Stomach (tissue), 19 donors: ENCODE measurements at places on chromosomes 1 and 21.

DNA sequence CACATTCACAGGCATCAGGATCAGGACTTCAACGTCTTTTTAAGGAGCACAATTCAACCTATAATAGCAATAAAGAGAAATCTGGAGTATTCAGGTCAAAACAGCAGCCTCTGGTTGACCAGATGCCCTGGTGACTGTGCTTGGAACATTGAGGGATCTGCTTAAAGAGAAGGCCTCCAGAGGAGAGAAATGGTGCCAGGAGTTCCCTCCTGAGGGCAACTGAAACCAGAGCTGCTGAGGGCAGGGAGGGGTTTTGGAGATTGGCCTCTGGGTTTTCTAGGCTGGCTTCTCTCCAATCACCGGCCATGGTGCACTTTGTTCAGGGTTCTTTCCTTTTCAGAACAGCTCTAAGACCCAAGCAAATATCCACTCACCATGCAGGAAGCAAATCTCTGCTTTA lies 190.7 kb upstream of the KIAA0040 start:
- no peaks in the 10 kb centered on the region for H3K4me1 ChIP-seq
- no peak overlapping the region for H3K4me3 ChIP-seq
- DNase-seq = no peak
- H3K27me3 ChIP-seq = peaks cover 4% of the 10 kb centered on the region
- H3K27ac ChIP-seq = no peak overlapping the region

DNA sequence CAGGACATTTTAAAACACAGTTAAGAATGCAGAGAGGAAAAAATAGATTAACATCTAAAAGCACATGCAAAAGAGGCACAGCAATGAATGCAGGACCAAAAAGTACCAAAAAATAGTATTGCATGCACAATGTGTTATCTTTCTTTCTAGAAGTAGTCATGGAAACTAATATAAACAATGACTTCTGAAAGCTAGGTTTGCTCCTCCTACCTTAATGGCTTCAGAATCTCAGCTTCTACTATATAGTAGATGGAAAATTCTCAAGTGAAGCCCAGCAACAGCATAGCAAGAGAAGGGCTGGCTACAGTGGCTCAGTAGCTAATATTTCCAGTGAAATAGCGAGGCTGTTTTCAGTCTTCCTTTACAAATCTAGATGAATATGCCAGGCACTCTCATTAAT lies 125.1 kb downstream of the CRB1 start:
- H3K4me3 ChIP-seq = no peak overlapping the region
- H3K36me3 ChIP-seq = no peaks in the 10 kb centered on the region
- no peaks in the 10 kb centered on the region for H3K27me3 ChIP-seq

DNA sequence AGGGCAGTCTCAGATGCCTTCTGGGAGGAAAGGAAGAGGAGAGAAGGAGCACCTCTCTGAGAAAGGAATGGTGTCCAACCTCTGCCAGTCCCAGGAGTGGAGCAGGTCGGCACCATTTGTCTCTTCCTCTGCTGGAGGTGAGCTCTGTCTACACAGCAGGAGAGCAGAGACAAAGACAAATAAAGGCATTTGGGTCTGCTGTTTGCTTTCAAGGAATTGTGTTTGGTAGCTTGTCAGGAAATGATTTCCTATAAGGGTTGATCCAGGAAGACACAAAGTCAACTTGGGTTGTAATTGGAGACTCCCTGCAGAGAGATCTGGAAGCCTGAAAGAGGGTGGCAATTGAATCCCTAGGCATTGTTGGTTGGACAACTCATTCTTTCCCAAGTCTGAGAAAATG lies 34.5 kb upstream of the PLXNA2 start:
- H3K4me1 ChIP-seq = no peaks in the 10 kb centered on the region
- no peak overlapping the region for H3K27ac ChIP-seq
- DNase-seq = no peak
- H3K4me3 ChIP-seq = no peak overlapping the region
- H3K36me3 ChIP-seq = no peaks in the 10 kb centered on the region
- H3K27me3 ChIP-seq = peaks cover 6% of the 10 kb centered on the region

DNA sequence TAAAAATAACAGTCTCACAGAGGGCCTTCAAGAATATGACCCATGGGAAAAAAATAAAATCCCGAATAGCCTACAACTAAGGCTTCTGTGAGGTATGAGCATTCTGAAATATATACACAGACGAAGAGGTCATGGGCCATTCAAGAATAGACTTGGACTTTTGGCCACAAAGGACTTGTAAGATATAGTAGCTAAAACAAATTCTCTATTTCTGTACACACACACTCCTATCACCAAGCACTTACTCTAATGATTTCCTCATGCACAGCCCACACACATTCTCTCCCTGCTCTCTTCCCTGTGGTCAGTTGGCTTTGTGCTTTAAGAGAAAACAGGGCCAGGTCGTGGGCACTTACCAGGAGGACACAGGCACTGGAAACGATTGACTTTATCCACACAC lies 69.7 kb upstream of the ADAM30 start:
- H3K27me3 ChIP-seq = no peaks in the 10 kb centered on the region
- peaks cover 88% of the 10 kb centered on the region for H3K36me3 ChIP-seq
- no peak overlapping the region for H3K4me3 ChIP-seq
- H3K4me1 ChIP-seq = no peaks in the 10 kb centered on the region

DNA sequence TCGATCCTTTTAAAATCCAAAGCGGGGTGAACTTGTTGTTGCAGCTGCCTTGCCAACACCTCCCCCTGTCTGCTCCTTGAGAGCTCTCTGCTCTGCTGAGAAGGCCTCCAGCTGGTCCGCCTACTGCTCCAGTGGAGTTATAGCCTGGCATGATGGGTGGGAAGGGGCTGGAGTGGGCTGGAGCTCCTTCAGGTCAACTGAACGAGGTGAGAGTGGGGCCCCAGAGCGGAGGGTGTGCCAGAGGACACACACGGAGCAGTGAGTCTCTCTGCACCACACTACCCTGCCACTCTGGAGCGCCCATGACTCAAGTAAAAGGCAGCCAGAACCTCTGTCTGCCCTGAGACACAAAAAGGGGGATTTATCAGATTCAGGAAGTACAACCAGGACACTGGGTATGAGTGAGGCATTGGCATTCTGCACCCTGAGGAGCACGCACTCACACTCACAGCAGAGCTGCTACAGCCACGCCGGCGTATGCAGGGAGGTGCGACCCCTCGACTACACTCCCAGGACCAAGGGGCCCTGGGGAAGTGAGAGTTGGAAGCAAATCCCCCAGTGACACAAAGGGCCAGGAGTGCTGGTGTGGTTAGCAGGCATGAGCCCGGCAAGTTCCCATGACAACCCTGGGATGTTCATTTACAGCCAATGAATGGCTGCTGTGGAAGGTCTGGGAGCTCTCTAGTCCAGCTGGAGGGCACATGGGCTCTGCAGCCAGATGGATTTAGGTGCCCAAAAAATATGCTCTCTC lies 28.0 kb upstream of the EVA1B start:
- H3K27me3 ChIP-seq = no peaks in the 10 kb centered on the region
- H3K36me3 ChIP-seq = peaks cover 86% of the 10 kb centered on the region
- no peak overlapping the region for H3K4me3 ChIP-seq
- H3K4me1 ChIP-seq = peaks cover 33% of the 10 kb centered on the region

DNA sequence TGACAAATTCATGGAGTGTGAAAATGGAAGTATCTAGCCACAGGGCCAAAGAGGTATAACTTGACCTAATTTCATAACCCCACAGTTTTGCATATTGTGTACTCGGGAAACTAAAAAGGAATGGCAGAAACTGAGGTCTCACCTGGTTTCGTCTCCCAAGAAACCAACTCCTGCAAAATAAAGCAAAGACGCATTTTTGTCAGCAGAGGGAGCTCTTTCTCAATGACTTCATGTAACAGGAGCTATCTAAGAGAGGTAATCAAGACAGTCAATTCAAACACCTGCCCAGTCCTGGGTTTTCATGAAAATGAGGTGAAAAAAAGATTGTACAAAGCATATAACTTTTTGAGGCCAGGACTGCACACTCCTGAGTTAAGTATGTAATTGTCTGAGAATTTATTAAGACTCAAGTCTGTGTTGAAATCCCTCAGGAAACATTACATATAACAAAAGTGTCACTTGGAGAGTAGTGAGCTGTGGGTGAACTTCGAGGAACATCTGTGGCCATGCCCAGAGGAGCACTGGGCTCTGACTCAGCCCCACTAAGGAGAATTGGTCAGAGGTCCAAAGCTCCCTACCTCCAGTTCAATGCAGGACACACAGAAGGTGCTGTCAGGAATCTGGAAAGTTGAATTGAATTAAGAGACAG lies 17.6 kb downstream of the FCRL4 start:
- H3K4me3 ChIP-seq = no peak overlapping the region
- no peaks in the 10 kb centered on the region for H3K36me3 ChIP-seq
- no peak overlapping the region for H3K27ac ChIP-seq
- DNase-seq = no peak
- no peaks in the 10 kb centered on the region for H3K4me1 ChIP-seq

DNA sequence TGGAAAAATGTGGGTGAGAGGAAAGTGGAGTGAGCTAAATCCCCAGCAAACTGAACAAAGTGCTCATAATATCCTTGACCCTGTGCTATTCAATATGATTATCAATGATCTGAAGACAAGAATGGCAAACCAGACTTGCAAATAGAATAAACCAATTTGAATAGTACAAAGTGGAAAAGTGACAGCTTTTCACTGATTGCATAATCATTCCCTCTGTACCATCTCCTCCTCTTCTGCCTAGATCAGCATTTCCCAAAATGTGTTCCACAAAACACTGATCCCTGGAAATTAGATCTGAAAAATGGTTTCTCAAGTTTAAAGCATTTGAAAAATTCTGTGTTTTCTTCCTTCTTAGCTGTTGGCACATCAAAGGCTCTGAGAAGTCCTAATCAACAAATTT lies 8.1 kb downstream of the MTF1 start:
- H3K36me3 ChIP-seq = peaks cover 43% of the 10 kb centered on the region
- H3K27ac ChIP-seq = peak overlapping the region; percentile 50
- no peaks in the 10 kb centered on the region for H3K27me3 ChIP-seq
- H3K4me1 ChIP-seq = peaks cover 19% of the 10 kb centered on the region
- DNase-seq = no peak

GRCh38 chr1:54012008-54012325 lies 6.0 kb downstream of the LDLRAD1 start:
- no peak for DNase-seq
- no peak overlapping the region for H3K4me3 ChIP-seq
- no peak overlapping the region for H3K27ac ChIP-seq
- peaks cover 52% of the 10 kb centered on the region for H3K27me3 ChIP-seq
- H3K4me1 ChIP-seq = no peaks in the 10 kb centered on the region
- H3K36me3 ChIP-seq = no peaks in the 10 kb centered on the region

- H3K27me3 ChIP-seq = no peaks in the 10 kb centered on the region
- DNase-seq = peak; percentile 50
- no peaks in the 10 kb centered on the region for H3K4me1 ChIP-seq
These were observed 9.9 kb upstream of the CAP1 start for GRCh38 chr1:40030528-40031135.

- H3K27ac ChIP-seq = no peak overlapping the region
- DNase-seq = peak; percentile 73
- no peak overlapping the region for H3K4me3 ChIP-seq
These were observed 53.1 kb downstream of the RIMS3 start for GRCh38 chr1:40612345-40612831.

- H3K4me1 ChIP-seq = peaks cover 9% of the 10 kb centered on the region
- H3K4me3 ChIP-seq = no peak overlapping the region
- H3K27ac ChIP-seq = no peak overlapping the region
- peak; percentile 36 for DNase-seq
These were observed 103.4 kb downstream of the TENT5C start for GRCh38 chr1:117709249-117709691.

DNA sequence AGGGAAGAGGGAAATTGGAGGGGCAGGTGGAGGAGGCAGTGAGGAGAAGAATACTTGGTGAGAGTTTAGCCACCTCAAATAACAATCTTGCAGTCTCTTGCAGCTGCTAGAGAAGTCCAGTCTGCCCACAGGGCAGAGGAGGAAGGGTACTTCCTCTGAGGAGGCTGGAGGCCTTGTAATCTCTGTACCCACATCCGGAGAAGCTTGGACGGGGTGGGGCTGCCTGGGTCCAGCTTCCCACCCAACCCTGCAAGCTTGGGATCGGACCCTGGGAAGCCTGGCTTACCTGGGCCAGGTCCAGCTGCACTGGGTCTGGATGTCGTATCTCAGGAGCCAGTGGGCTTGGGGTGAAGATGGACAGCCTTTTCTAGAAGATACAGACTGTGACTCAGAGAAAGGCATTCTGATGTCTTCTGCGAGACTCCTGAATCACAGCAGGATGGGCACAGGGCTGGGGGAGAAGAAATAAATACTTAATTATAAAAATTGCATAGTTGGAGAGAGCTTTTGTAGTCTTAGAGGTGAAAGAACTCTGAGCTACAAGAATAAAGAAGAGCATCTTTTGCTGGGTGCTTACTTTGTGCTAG lies 111.8 kb upstream of the JUN start:
- H3K27me3 ChIP-seq = no peaks in the 10 kb centered on the region
- H3K27ac ChIP-seq = peak overlapping the region; percentile 98

- H3K27ac ChIP-seq = no peak overlapping the region
- no peaks in the 10 kb centered on the region for H3K27me3 ChIP-seq
- H3K36me3 ChIP-seq = peaks cover 26% of the 10 kb centered on the region
- no peak for DNase-seq
These were observed 61.7 kb downstream of the ATF6 start for GRCh38 chr1:161827786-161828185.

- no peaks in the 10 kb centered on the region for H3K36me3 ChIP-seq
- DNase-seq = no peak
- no peaks in the 10 kb centered on the region for H3K27me3 ChIP-seq
- H3K27ac ChIP-seq = no peak overlapping the region
These were observed 13.0 kb downstream of the COL18A1 start for GRCh38 chr21:45417951-45418300.

DNA sequence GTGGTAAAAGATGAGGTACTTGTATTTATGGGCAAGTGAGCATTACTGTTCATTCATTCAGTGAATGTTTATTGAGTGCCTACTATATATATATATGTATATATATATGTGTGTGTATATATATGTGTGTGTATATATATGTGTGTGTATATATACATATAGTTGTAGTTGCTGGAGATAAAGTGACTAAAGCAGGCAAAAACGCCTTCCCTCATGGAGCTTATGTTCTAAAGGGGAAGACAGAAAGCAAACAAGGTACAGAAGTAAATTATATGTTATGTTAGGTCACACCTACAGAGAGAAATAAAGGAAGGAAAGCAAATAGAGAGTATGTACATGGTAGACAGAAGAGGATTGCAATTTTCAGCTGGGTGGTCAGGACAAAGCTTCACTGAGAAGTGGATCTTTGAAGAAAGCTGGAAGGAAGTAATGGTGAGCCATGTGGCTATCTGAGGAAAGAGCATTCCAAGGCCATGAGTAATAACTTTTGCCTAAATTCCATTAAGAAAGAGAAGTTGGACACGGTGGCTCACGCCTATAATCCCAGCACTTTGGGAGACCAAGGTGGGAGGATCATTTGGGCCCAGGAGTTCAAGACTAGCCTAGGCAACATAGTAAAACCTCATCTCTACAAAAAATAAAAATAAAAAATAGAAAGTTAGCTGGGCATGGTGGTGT lies 33.5 kb upstream of the KLF17 start:
- no peaks in the 10 kb centered on the region for H3K36me3 ChIP-seq
- H3K4me1 ChIP-seq = no peaks in the 10 kb centered on the region
- DNase-seq = no peak
- H3K27ac ChIP-seq = no peak overlapping the region
- H3K27me3 ChIP-seq = peaks cover 14% of the 10 kb centered on the region
